ENCODE measurements at places on chromosomes 16 and 17. TPM values are rescaled to one million over a fixed set of nuclear protein-coding genes. Genes with fewer than 3 reads are reported as not detected.
A peak's percentile ranks its signal among the peaks of the same experiment; 100 is the strongest.

GGNBP2 gene
- total RNA-seq = 72.3 TPM

RBFOX1 gene
- 1.4 TPM for total RNA-seq

ZNF207 gene
- 245 TPM for total RNA-seq

AKAP1 gene
- 23.4 TPM for total RNA-seq

CLEC18B gene
- 2.1 TPM for total RNA-seq

ITGA2B gene
- 7.3 TPM for total RNA-seq

WSB1 gene
- 231 TPM for total RNA-seq

GRCh38 chr16:8572919-8573724, 17.2 kb downstream of the TMEM114 start:
- H3K27ac ChIP-seq = peak overlapping the region; percentile 90
- DNase-seq = no peak
- peaks cover 3% of the 10 kb centered on the region for H3K27me3 ChIP-seq
- H3K4me1 ChIP-seq = peaks cover 40% of the 10 kb centered on the region
- peak overlapping the region; percentile 62 for H3K4me3 ChIP-seq

DNA sequence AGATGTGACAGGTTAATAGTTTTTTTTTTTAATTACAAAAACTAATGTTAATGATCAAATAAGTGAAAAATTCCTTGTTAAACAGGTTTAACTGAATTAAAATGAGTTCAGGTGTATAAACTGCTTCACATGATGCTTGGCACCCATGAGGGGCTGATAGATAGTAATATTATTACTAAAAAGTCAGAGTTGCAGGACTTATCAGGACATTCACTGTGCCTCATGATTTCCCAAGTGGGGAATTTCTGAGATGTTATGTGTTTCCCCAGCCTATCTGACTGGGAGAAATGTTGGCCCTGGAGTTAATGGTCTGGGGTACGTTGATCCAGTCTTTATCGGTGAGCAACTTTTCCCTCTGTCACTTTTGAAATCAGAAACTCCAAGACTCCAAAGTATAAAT, 102.1 kb downstream of the PLCG2 start:
- no peak overlapping the region for H3K4me3 ChIP-seq
- H3K4me1 ChIP-seq = no peaks in the 10 kb centered on the region
- H3K27me3 ChIP-seq = peaks cover 14% of the 10 kb centered on the region
- DNase-seq = no peak
- H3K27ac ChIP-seq = no peak overlapping the region

GRCh38 chr16:82535764-82536163, 91.0 kb upstream of the CDH13 start:
- no peaks in the 10 kb centered on the region for H3K36me3 ChIP-seq
- peaks cover 5% of the 10 kb centered on the region for H3K4me1 ChIP-seq
- no peak for DNase-seq
- no peak overlapping the region for H3K27ac ChIP-seq
- H3K4me3 ChIP-seq = no peak overlapping the region

GRCh38 chr16:87829622-87829980, 39.7 kb downstream of the SLC7A5 start:
- no peak overlapping the region for H3K4me3 ChIP-seq
- H3K27ac ChIP-seq = no peak overlapping the region
- H3K27me3 ChIP-seq = peaks cover 3% of the 10 kb centered on the region
- H3K36me3 ChIP-seq = no peaks in the 10 kb centered on the region
- no peaks in the 10 kb centered on the region for H3K4me1 ChIP-seq

- no peaks in the 10 kb centered on the region for H3K36me3 ChIP-seq
- no peak for DNase-seq
- H3K27me3 ChIP-seq = peaks cover 11% of the 10 kb centered on the region
Observed at GRCh38 chr17:66932311-66932710, 32.2 kb upstream of the CACNG4 start.

GRCh38 chr16:29811896-29812665, at the start of gene PRRT2:
Gene PRRT2 (plus strand): TSS chr16:29812193. CDS start chr16:29813055, 862 bp downstream.
- H3K27ac ChIP-seq = peak within 1 kb of the TSS; percentile 97
- H3K27me3 ChIP-seq = peaks cover 21% of the 10 kb centered on the region
- H3K36me3 ChIP-seq = peaks cover 11% of the 10 kb centered on the region
- DNase-seq = peak; percentile 61

- peaks cover 26% of the 10 kb centered on the region for H3K4me1 ChIP-seq
- DNase-seq = no peak
- no peaks in the 10 kb centered on the region for H3K27me3 ChIP-seq
- H3K36me3 ChIP-seq = no peaks in the 10 kb centered on the region
- no peak overlapping the region for H3K4me3 ChIP-seq
- H3K27ac ChIP-seq = no peak overlapping the region
Observed at GRCh38 chr16:20906341-20907255, 6.0 kb downstream of the LYRM1 start.

GRCh38 chr17:13671341-13671740, 69.6 kb upstream of the HS3ST3A1 start:
- no peaks in the 10 kb centered on the region for H3K27me3 ChIP-seq
- no peak overlapping the region for H3K27ac ChIP-seq
- H3K4me1 ChIP-seq = peaks cover 7% of the 10 kb centered on the region
- no peak overlapping the region for H3K4me3 ChIP-seq

GRCh38 chr17:27379888-27380533, 76.2 kb upstream of the KSR1 start:
- peaks cover 25% of the 10 kb centered on the region for H3K4me1 ChIP-seq
- DNase-seq = peak; percentile 35
- peaks cover 4% of the 10 kb centered on the region for H3K36me3 ChIP-seq
- H3K27ac ChIP-seq = peak overlapping the region; percentile 97

GRCh38 chr16:86052115-86052670, 153.2 kb downstream of the IRF8 start:
- peaks cover 14% of the 10 kb centered on the region for H3K4me1 ChIP-seq
- DNase-seq = no peak
- H3K27me3 ChIP-seq = peaks cover 18% of the 10 kb centered on the region
- H3K27ac ChIP-seq = no peak overlapping the region
- H3K36me3 ChIP-seq = no peaks in the 10 kb centered on the region
- no peak overlapping the region for H3K4me3 ChIP-seq

DNA sequence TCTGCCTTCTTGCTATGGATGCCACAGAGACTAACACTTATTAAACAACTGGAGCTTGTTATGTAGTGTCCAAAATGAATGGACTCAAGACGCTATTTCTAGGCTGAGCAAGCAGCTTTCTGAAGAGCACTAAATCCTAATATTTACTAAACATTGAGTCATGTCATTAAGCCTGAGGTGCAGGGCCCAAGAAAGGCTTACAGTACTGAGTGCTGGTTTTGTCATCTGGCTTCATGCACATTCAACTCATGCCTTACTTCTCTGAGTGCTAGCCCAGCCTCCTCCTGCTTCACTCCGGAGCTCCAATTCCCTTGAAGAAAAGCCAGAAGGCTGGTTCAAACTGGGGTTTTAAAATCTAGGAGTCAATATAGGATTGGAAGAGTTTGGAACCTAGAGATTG, 363.3 kb upstream of the CDH5 start:
- H3K36me3 ChIP-seq = no peaks in the 10 kb centered on the region
- H3K27me3 ChIP-seq = peaks cover 17% of the 10 kb centered on the region
- H3K4me1 ChIP-seq = no peaks in the 10 kb centered on the region
- no peak overlapping the region for H3K4me3 ChIP-seq

DNA sequence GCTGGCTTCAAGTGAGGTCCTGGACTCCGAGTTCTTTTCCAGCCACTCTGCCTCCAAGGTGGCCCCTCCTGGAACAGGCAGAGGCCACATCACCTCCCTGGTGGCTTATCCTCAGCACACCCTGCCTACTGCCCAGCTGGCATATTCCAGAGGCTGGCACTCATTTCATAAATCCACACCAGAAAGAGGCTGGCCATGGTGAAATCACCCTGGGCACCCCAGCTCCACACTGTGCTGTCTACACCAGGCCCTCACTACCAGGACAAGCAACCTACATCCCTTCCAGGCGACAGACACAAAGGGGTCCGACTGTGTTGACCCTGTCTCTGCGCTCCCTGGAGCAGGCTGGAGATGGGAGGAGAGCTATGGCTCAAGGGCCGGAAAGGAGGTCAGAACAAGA, 100.2 kb downstream of the C16orf78 start:
- no peak overlapping the region for H3K4me3 ChIP-seq
- no peak overlapping the region for H3K27ac ChIP-seq
- no peak for DNase-seq
- no peaks in the 10 kb centered on the region for H3K27me3 ChIP-seq

DNA sequence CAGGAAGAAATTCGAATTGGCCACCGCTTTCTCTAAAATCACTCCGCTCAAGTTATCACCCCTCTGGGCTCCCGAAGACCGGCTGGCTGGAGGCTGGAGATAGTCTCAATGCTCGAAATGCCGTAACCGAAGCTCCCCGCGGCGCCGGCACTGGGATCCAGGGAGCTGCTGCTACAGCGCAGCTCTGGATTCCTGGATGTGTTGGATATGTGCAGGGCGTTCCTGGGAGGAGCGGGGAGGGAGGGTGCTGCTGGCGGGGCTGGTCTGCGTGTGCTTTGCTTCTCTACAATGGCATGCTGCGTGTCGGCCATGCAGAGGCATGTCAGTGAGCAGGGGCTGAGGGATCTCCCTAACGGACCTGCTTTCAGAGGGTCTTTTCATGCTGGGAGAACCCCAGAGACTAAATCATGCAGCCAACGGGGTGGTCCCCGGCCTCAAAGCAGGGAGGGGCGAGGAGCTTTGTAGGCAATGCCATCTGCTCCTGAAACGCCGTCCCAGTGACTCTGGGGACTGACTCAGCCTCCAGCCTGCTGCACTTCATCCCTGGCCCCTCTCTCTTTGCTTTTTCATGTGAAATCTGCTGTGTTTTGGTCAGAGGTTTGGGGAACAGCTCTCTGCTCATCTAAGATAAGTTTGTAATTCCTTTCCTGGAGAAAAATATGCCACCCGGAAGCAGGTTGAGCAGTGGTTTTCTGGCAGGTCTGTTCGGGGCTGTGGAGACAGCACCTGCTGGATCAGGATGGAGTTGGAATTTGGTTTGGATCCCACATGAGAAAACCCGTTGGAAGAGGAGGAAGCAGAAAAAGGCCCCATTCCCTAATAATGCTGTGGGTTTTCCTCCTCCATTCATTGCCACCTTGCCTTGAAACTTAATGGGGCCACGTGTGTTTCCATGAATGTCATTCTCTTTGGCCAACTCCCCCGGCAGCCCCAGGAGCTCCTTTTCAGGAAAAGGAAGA, 311.4 kb downstream of the SEC14L1 start:
- H3K36me3 ChIP-seq = peaks cover 5% of the 10 kb centered on the region
- peaks cover 81% of the 10 kb centered on the region for H3K4me1 ChIP-seq
- DNase-seq = no peak
- H3K27ac ChIP-seq = peak overlapping the region; percentile 100

DNA sequence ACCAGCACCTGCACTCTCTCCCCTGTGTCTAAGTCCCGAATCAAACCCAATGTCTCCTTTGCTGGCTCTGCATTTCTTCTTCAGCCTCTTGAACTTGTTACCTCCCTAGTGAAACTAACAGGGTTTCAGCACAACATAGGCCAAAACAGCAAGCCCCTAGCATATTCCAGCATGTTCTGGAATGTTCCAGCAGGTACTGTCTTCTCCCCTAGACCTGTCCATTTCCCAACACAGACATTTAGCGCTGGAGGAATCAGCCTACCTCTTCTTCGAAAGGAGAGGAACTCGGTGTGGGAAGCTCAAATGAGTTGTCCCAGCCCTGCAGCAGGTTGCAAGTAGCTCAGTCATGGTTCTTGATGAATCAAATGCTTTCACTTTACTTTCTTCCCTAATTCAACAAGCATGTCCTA, 47.1 kb downstream of the LITAF start:
- no peak overlapping the region for H3K4me3 ChIP-seq
- no peak for DNase-seq
- peaks cover 28% of the 10 kb centered on the region for H3K4me1 ChIP-seq

DNA sequence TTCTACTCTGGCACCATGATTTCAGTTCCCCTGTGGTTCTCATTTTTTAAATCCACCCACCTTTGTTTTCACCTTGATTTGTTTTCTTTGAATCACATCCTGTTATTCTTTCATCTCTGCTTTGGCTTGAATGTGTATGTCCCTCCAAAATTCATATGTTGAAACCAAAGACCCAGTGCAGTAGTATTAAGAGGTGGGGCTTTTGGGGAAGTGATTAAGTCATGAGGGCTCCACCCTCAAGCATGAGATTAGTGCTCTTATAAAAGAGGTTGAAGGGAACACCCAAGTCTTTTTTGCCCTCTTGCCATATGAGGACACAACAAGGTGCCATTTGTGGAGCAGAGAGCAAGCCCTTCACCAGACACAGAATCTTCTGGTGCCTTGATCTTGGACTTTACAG, 382.3 kb downstream of the SLC39A11 start:
- H3K4me1 ChIP-seq = peaks cover 7% of the 10 kb centered on the region
- H3K27me3 ChIP-seq = no peaks in the 10 kb centered on the region
- H3K27ac ChIP-seq = no peak overlapping the region
- no peak overlapping the region for H3K4me3 ChIP-seq
- DNase-seq = no peak
- H3K36me3 ChIP-seq = peaks cover 10% of the 10 kb centered on the region

- no peak for DNase-seq
- H3K36me3 ChIP-seq = peaks cover 3% of the 10 kb centered on the region
- no peaks in the 10 kb centered on the region for H3K27me3 ChIP-seq
- peak overlapping the region; percentile 32 for H3K27ac ChIP-seq
Observed at GRCh38 chr17:82935966-82936767, 96.3 kb upstream of the ZNF750 start.

DNA sequence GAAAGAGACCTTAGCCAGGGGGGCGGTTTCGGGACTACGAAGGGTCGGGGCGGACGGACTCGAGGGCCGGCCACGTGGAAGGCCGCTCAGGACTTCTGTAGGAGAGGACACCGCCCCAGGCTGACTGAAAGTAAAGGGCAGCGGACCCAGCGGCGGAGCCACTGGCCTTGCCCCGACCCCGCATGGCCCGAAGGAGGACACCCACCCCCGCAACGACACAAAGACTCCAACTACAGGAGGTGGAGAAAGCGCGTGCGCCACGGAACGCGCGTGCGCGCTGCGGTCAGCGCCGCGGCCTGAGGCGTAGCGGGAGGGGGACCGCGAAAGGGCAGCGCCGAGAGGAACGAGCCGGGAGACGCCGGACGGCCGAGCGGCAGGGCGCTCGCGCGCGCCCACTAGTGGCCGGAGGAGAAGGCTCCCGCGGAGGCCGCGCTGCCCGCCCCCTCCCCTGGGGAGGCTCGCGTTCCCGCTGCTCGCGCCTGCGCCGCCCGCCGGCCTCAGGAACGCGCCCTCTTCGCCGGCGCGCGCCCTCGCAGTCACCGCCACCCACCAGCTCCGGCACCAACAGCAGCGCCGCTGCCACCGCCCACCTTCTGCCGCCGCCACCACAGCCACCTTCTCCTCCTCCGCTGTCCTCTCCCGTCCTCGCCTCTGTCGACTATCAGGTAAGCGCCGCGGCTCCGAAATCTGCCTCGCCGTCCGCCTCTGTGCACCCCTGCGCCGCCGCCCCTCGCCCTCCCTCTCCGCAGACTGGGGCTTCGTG, at the start of gene MAPT:
Gene MAPT, plus strand, starts transcription at position 533 of the 763 bp plus-strand sequence. CDS start 67,784 bp downstream, outside the sequence.
- H3K36me3 ChIP-seq = no peaks in the 10 kb centered on the region
- peak within 1 kb of the TSS; percentile 95 for H3K27ac ChIP-seq
- H3K4me3 ChIP-seq = peak within 1 kb of the TSS; percentile 86
- H3K4me1 ChIP-seq = peaks cover 19% of the 10 kb centered on the region
- peaks cover 86% of the 10 kb centered on the region for H3K27me3 ChIP-seq

All from neural crest cell (in vitro differentiated cells).